ENCODE measurements at places on chromosomes 12 and 14. TPM values are rescaled to one million over a fixed set of nuclear protein-coding genes. Genes with fewer than 3 reads are reported as not detected.

The RD3L gene
- not detected for total RNA-seq

GRCh38 chr12:124852329-124852831 lies 11.3 kb downstream of the SCARB1 start:
- no peak for DNase-seq
- no peak overlapping the region for H3K4me3 ChIP-seq
- H3K36me3 ChIP-seq: no peaks in the 10 kb centered on the region

The SLC25A47 gene
- not detected for total RNA-seq

DNA sequence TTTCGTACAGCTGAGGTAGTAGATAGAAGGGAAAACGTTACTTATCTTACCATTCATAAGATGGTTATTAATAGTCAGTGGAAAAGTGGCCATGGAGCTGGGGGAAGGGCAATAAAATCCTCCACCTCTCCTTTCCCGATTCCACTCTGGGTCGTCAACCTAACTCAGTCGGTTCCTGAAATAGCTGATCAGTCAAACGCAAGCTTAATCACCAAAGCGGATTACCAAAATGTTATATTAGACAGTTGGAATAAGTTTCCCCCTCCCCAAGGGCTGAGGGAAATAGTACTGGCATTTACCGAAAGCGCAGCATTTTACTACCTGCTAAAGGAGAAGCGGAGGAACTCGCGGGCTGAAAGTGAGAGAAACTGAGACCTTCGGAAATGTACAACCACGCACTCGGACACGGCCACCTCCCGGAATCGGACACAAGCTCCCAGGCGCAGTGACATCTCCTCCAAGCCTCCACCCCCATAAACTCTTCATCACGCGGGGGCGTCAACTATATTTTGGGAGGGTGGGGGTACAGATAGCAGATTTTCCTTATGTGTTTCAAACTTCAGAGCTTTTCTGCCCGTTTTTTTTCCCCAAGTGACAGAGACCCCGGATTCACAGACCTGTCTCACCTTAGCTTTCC lies 1.2 kb downstream of the PPM1H start:
- peak overlapping the region; percentile 32 for H3K27ac ChIP-seq
- peaks cover 51% of the 10 kb centered on the region for H3K4me1 ChIP-seq
- H3K36me3 ChIP-seq: no peaks in the 10 kb centered on the region
- no peaks in the 10 kb centered on the region for H3K27me3 ChIP-seq
- no peak for DNase-seq
- peak overlapping the region; percentile 91 for H3K4me3 ChIP-seq

- no peaks in the 10 kb centered on the region for H3K27me3 ChIP-seq
- no peaks in the 10 kb centered on the region for H3K36me3 ChIP-seq
- no peak overlapping the region for H3K4me3 ChIP-seq
- DNase-seq: peak; percentile 50
These were observed 14.3 kb downstream of the CHGA start for GRCh38 chr14:92937051-92937937.

DNA sequence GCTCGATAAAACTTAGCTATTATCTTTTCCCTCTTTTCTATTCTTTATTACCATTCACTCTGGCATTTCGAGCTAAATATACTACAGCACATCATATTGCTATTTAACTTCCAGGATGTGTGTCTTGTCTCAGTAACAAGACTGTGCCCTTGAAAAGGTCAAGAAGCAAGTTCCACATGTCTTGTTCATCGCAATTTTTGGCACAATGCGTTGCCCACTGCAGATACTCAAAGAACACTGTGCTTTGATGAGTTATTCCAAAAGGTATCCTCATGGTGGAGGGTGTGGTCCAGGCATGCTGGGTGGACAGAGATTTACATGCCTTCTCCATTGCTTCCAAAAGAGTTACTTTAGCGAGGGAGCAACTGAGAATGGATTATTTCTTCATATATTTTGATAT lies 6.6 kb downstream of the E2F7 start:
- H3K4me3 ChIP-seq: no peak overlapping the region
- H3K36me3 ChIP-seq: no peaks in the 10 kb centered on the region
- no peaks in the 10 kb centered on the region for H3K27me3 ChIP-seq
- no peak for DNase-seq

DNA sequence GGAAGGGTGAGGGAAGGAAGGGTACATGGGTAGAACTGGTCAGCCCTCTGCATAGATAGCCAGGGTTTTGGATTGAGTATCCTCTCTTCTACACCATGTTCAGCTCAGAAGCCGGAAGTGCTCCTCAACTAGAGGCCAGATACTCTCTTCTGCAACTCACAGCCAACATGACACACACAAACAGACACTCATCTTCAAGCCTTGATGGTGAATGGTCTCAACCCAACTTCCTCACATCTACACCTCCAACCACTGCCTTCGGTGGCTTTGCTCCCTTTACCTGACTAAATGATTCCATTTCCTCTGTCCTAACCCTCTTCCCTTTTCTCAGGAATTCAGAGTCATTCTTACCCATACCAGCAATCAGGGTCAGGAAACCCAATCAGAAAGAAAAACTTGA lies 7.6 kb upstream of the FKBP11 start:
- no peaks in the 10 kb centered on the region for H3K4me1 ChIP-seq
- no peak overlapping the region for H3K27ac ChIP-seq
- H3K36me3 ChIP-seq: peaks cover 43% of the 10 kb centered on the region
- no peak overlapping the region for H3K4me3 ChIP-seq

- no peaks in the 10 kb centered on the region for H3K4me1 ChIP-seq
- H3K27me3 ChIP-seq: 0 out of 2 replicates have a peak, but pooled peaks cover 2% of the 10 kb centered on the region
- DNase-seq: no peak
- H3K27ac ChIP-seq: no peak overlapping the region
- H3K4me3 ChIP-seq: no peak overlapping the region
These were observed 2.5 kb downstream of the IFI27 start for GRCh38 chr14:94113073-94113472.

The DUSP16 gene
- 24.8 TPM for total RNA-seq

DNA sequence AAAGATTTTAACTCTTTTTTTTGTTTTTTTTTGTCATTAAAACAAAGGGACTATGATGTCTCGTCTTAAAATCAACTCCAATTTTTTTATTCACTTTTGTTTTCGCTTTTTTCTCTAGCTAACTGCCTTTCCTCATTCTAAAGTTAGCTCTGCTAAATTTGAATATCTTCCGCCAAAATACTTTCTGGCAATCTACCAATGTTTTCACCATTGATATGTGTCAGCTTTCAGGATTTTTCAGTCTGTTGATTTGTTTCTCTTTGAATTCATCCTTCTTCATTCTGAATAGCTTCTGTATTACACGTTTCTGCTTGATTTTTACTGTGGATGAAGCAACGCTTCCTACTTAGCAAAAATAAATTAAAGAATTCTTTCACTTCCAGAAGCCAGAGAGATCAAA lies 38.7 kb upstream of the NOVA1 start:
- H3K4me3 ChIP-seq: no peak overlapping the region
- no peaks in the 10 kb centered on the region for H3K27me3 ChIP-seq
- H3K4me1 ChIP-seq: no peaks in the 10 kb centered on the region
- H3K27ac ChIP-seq: no peak overlapping the region

The NELL2 gene
- 1.2 TPM for total RNA-seq

DNA sequence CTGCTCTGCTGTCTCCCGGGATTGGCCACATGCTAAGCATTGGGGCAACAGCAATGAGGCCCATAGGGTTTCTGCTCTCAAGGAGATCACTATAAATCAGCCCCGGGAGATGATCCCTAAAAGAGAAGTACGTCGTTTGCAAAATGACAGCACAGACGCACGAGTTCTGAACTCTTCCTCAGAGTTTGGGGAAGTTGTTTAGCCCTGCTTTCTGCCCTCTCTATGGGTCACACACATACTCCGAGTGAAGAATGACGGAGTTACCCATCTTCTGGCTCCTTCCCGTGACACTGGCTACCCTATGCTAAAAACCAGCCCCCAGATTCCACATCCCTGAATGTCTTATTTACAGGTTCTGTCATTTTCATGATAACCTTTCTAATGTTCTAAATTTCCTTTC lies 258.0 kb upstream of the PLEKHG7 start:
- DNase-seq: no peak
- H3K4me1 ChIP-seq: peaks cover 3% of the 10 kb centered on the region
- no peak overlapping the region for H3K4me3 ChIP-seq
- H3K36me3 ChIP-seq: no peaks in the 10 kb centered on the region
- H3K27ac ChIP-seq: no peak overlapping the region

The SSPN gene
- 14.0 TPM for total RNA-seq

GRCh38 chr14:101959277-101959676 lies 5.1 kb upstream of the DYNC1H1 start:
- no peaks in the 10 kb centered on the region for H3K27me3 ChIP-seq
- no peak overlapping the region for H3K4me3 ChIP-seq
- H3K4me1 ChIP-seq: peaks cover 25% of the 10 kb centered on the region
- DNase-seq: no peak
- no peak overlapping the region for H3K27ac ChIP-seq

DNA sequence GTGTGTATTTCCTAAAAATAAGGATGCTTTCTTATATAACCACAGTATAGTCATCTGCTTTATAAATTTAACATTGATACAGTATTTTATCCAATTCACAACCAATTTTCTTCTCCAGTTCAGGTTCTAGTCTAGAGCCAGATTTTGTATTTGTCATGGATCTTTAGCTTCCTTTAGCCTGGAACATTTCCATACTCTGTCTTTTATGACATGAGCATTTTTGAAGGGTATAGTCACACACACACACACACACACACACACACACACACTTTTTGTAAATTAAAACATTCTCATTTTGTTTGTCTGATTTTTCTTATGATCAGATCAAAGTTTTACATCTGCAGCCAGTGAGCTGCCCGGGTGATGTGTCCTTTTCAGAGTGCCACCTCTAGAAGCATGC lies 25.4 kb downstream of the CGRRF1 start:
- no peaks in the 10 kb centered on the region for H3K36me3 ChIP-seq
- no peaks in the 10 kb centered on the region for H3K4me1 ChIP-seq
- no peak overlapping the region for H3K27ac ChIP-seq
- H3K4me3 ChIP-seq: no peak overlapping the region
- H3K27me3 ChIP-seq: no peaks in the 10 kb centered on the region

DNA sequence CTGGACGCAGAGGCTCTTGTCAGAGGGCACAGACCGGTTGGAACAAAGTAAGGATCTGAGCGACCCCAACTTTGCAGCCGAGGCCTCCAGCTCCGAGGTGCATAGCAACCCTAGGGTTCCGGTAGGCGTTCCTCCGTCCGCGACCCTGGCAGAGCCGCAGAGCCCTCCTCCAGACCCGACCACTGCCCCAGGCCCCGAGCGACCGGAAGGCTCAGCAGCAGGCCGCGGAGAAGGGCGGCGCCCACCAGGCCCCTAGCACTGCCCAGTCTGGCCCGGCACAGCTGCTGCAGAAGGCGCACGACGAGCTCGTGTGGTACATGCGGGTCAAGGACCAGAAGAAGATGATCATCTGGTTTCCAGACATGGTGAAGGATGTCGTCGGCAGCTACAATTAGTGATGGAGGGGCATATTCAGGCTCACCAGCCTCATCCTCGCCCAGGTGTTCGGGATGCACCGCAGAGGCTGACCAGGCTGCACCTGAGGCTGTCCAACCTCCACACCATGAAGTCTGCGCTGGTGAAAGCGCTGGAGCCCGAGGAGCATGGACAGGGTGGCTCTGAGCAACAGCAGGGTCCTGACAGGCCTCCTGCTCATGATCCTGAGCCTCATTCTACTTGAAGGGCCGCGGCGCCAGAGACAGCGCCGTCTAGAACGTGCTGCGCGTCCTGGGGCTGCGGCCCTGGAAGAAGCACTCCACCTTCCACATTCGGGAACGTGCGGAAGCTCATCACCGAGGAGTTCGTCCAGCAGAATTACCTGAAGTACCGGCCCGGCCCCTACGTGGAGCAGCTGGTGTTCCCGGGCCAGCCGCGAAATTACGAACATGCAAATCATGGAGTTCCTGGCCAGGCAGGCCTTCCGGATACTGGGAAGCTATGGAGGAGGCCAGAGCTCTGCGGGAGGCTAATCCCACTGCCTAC lies 24.5 kb downstream of the CAPS2 start:
- no peak for DNase-seq
- no peaks in the 10 kb centered on the region for H3K4me1 ChIP-seq
- no peaks in the 10 kb centered on the region for H3K27me3 ChIP-seq
- no peaks in the 10 kb centered on the region for H3K36me3 ChIP-seq
- no peak overlapping the region for H3K4me3 ChIP-seq

The TMEM132C gene
- not detected for total RNA-seq

- H3K4me3 ChIP-seq: no peak overlapping the region
- H3K36me3 ChIP-seq: no peaks in the 10 kb centered on the region
- no peaks in the 10 kb centered on the region for H3K27me3 ChIP-seq
- no peaks in the 10 kb centered on the region for H3K4me1 ChIP-seq
These were observed 46.9 kb upstream of the FRS2 start for GRCh38 chr12:69423037-69423905.

- H3K36me3 ChIP-seq: no peaks in the 10 kb centered on the region
- no peak for DNase-seq
These were observed 5.9 kb upstream of the GNB3 start for GRCh38 chr12:6834873-6835272.

DNA sequence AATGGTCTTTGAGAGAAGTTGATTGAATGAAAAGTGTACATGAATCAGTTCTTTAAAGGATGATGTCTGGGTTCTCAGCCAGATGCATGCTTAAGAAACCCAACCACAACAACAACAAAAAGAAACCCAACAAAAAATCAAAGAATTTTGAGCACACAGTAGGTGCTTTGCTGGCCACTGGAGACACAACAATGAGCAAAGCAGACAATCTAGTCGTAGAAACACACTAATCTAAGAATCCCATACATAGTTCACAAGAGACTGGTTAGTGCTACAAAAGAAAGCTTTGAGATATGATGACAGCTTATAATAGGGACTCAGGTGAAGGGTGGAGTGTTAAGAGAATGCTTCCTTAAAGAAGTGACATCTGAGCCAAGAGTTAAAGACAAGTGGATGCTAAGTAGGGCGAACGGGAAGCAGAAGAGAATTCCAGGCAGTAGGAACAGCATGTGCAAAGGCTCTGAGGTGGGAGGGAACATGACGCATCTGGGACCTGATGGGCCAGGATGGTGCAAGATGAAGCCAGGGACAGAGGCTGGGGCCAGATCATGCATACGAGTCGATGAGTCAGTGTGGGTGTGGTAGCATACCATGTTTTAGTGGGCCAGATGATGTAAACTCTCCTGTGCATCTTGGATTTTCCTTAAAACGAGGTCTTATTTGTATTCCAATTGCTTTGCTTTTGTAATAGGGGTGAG lies 4.6 kb upstream of the HIP1R start:
- DNase-seq: peak; percentile 90
- peak overlapping the region; percentile 54 for H3K27ac ChIP-seq
- peaks cover 26% of the 10 kb centered on the region for H3K4me1 ChIP-seq

DNA sequence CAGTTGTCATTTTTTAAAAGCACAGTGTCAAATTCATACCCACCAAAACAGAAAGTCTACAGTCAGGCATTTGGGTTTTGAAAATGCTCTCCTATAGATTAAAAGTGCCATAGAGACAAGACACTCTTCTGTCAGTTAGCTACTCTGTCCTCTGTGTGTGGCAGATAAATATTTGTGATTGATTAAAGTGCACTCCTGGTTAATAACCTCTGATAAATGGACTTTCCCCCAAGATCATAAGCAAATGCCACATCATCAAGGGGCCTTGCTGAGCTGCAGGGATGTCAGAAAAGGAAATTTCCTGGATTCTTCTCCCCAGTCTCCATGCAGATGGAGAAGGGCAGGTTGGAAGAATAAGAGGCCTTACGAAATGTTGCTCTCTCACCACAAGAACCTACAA lies 1329.5 kb upstream of the TMEM132C start:
- H3K36me3 ChIP-seq: no peaks in the 10 kb centered on the region
- no peak for DNase-seq
- 0 out of 2 replicates have a peak, but pooled peaks cover 8% of the 10 kb centered on the region for H3K4me1 ChIP-seq
- no peaks in the 10 kb centered on the region for H3K27me3 ChIP-seq
- no peak overlapping the region for H3K4me3 ChIP-seq

All from PC-9 (cell line).